ENCODE measurements at places on chromosomes 6 and 20.

GRCh38 chr6:150622476-150622875, 22.8 kb downstream of the PLEKHG1 start:
- no peak for DNase-seq

GRCh38 chr6:137804637-137805036, 62.4 kb upstream of the TNFAIP3 start:
- no peak for DNase-seq

- DNase-seq: no peak
These were observed 2.6 kb downstream of the ALDH5A1 start for GRCh38 chr6:24497254-24497970.

DNA sequence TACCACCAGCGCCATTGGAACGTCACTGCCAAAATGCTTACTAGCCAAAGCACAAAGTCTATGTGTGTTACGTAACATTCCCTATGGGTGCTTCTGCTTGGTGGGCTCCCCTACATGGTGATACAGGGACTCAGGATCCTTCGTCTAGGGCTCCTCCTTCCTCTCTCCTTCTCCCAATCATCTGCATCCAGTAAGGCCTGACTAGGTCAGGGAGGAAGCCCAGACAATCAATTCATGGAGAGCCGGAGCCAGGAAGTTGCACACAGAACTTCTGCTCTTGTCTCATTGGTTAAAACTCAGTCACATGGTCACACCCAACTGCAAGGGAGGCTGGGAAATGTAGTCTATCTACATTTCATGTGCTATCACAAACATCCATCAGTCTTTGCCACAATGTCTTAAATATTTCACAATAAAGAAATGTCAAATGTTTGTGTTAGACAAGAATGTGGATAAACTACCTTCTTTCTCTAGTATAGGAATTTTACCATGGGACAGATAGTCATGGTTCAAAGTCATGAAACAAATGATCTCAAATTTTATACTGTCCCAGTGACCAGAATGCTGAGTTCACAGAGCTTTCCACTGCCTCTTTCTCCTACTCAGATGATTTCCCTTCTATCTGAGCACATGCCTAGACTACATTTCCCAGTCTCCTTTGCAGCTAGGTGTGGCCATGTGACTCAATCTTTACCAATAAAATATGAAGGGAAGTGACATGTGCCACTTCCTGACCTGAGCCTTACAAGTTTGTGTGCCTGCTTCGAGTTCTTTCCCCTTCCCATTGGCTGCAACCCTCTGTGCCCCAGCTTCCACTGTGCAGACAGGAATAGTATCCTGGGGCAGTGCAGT, 9.3 kb upstream of the KCNK15 start:
- DNase-seq: peak; percentile 63

DNA sequence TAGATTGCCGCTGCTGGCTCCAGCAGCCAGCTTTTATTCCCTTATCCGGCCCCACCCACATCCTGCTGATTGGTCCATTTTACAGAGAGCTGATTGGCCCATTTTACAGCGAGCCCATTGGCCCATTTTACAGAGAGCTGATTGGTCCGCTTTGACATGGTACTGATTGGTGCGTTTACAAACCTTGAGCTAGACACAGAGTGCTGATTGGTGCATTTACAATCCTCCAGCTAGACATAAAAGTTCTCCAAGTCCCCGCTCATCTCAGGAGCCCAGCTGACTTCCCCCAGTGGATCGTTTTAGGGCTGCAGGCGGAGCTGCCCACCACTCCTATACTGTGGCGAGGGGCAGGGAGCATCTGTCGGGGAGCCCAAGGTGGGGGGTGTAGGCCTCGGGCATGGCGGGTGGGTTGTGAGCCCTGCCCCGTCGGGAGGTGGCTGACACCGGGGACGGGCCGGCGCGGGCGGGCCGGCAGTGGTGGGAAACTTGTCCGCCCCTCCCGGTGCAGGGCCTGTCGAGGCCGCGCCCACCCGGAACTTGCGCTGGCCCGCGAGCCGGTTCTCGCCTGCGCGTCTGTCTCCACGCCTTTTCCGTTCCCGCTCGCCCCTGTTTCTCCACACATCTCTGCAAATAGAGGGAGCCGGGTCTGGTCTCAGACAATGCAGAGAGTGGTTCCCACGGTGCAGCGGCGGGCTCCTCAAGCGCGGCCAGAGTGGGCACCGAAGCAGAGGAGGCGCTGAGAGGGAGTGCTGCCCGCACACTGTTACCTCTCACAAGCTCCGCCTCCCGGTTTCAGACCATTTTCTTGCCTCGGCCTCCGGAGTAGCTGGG, 86.1 kb upstream of the STMND1 start:
- no peak for DNase-seq

DNA sequence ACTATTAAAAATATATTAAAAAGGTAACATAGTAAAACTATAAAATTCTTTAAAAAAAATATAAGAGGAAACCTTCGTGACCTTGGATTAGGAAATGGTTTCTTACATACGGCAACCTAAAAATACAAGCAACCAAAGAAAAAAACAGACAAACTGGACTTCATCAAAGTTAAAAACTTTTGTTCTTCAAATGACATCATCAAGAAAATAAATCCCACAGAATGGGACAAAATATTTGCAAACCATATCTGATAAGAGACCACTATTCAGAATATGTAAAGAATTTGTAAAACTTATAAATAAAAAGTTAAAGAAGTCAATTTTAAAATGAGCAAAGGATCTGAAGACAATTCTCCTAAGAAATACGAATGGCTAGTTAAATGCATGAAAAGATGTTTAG, 110.0 kb downstream of the ATG5 start:
- DNase-seq: no peak

DNA sequence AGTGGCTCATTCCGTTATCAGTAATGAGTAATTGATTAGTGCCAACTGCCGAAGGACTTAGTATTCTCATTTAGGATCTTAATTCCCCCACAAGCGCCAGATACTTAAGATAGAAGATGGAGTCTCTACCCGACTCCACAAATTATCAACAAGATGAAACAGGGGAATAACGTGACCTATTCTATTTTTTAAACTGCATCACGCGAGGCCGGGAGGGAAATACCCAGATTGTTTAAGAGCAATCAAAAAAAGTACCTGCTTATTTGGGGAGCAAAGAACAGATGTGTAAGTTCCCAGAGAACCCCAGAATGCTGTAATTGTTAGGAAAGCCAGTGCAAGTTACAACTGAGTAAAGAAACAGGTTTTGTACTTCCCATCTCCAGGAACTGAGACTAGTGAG, 1.1 kb upstream of the MAP3K5 start:
- no peak for DNase-seq

- DNase-seq: no peak
These were observed 153.7 kb downstream of the HACE1 start for GRCh38 chr6:104705916-104706442.

DNA sequence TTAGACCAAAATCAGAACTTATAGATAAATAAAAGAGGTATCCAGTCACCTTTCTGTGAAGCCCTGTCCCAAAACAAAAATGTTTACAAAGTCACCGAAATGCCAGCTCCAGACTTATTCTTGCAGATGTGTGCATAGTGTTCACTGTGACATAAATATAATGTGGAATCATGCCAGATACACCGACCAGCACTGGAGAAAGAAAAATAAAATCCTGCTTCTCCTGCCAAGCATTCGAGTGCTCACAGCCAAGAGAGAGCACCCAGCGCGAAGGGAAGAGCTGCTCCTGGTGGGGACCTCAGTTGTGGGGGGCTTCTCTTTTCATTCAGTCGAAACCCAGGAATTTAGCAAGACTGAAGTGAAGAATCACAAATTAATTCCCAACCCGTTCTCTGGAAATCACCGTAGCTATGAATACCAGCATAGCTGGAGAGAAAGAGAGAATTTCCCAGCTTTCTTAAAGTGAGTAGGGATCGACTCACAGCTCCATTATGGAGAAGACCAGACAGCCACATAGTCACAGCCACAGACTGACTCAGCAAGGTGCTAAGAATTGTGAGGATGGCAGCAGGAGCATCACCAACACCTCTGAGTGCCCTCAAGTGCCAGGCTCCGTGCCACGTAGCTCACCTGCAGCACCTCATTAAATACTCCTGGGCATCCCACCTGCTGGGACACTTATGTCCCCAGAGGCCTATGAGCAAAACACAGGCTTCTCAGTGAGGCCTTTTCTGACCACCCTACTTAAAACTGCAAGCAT, 33.2 kb downstream of the BFSP1 start:
- no peak for DNase-seq

DNA sequence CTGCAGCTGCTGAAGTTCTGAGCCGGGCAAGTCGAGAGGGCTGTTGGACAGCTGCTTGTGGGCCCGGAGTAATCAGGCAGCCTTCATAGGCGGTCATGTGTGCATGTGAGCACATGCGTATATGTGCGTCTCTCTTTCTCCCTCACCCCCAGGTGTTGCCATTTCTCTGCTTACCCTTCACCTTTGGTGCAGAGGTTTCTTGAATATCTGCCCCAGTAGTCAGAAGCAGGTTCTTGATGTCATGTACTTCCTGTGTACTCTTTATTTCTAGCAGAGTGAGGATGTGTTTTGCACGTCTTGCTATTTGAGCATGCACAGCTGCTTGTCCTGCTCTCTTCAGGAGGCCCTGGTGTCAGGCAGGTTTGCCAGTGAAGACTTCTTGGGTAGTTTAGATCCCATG, 21.2 kb upstream of the MAPK13 start:
- DNase-seq: no peak

- no peak for DNase-seq
These were observed 2.0 kb upstream of the PLCG1 start for GRCh38 chr20:41135187-41135887.

DNA sequence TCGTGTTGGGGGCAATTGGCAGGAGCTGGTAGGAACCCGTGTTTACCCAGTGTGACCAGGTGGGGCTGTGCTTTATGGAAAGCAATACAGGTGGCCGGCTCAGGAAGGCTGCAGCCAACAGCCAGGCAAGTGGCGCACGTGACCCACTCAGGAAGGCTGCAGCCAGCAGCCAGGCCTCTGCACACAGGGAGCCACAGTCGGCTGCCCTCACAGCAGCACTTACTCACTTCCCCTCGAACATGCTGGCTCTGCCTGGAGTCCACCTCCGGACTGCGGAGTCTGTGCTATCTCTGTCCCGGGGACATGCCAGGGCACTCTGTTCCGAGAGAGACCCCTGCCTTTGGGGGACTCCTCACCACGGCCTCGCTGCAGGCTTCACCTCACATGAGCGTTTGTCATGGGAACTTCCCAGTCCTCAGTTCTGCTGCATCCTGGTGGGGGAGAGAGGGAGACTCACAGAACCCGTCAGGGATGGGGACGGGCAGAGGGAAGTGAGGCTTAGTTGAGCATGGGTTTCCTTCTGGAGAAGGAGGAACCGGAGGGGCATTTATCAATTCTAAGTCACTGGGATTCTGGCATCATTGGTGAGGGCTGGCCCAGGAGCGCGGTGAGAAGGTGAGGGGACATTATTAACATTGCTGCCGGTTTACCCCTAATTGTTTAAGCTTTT, 76.8 kb downstream of the TTLL2 start:
- no peak for DNase-seq

DNA sequence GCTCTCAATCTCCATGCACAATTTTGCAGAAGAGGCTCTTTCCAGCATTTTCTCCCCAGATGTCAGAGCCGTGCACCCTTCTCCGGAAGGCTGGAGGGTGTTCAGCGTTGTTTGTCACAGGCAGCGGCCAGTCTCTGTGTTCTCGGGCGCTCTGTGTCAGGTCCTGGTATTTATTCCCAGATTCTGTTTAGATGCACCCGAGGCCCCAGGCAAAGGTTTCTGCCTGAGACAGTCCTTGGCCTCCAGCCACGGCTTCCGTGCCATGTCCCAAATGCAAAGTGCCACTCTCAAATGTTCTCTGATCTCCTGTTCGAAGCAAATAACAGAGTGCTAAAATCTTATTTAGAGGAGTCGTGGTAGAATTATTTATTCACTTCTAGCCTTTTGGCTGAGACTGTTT, 140.3 kb upstream of the AGPAT4 start:
- DNase-seq: no peak

GRCh38 chr20:49810491-49811190, 2.0 kb upstream of the SLC9A8 start:
- no peak for DNase-seq

DNA sequence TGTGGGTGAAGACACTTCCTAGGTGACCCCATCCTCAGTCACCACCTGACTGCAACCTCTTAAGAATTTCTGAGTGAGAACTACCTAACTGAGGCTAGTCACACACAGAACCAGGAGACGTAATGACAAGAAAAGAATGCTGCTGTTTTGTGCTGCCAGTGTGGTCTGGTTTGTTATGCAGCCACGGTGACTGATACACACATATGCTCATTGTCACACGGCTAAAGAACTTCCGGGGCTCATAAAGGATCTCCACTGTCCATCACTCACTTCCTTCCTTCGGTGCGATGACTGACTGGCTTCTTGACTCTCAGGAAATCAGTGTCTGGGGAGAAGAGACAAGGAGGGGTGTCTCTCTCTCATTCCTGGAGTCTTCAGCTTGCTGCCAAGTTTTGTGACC, 88.0 kb downstream of the SLC24A3 start:
- no peak for DNase-seq

GRCh38 chr6:53603386-53604116, 58.6 kb upstream of the GCLC start:
- DNase-seq: no peak

DNA sequence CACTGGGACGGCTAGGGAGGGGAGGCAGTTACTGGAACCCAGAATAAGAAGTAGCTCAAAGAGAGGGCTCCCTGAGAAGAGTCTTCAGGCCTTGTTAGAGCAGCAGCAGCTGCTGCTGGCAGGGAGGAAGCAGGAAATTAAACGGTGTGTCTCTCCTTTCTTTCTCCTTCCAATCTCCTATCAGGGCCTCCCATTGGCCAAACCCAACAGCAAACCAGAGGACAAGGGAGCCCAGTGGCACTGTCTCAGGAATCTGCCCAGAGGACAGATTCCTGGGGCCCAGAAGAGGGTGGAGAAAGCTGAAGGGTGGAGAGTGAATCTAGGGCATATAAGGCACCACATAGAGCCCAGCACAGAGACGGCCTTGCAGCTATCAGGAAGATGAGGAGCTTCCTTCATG, 10.2 kb downstream of the BTN3A1 start:
- no peak for DNase-seq

DNA sequence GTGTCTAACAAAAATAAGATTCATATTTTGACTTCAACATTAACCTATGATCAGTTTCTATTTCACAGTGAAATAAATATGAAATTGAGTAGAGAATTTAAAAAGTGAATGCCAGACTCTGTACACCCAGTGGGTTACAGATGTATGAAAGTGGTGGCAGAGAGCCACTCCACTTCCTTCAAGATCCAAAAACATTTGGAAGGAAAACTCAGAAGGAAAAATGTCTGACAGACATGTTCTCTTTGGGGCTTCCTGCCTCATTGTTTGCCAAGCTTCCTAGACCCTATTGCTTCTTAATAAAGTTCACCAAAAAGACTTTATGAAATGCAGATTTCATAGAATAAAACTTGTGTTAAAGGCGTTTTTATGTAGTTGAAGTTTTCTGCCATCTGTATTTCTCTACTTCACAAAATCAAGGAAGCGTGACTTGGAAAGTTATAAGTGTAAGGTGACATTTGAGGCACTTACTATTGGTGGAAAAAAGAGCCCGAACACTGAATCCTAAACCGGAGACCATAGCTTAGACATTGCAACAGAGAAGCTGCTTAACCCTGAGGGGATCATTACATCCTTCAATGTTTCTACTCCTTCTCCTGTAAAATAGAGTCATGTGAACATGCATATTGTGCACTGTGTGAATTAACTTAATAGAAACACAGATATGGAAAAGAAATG, 12.8 kb downstream of the HMGCLL1 start:
- DNase-seq: no peak

Measured in pulmonary artery endothelial cell (primary cell).